Endothelial cell (in vitro differentiated cells): ENCODE measurements at places on chromosomes 1 and 21. TPM values are rescaled to one million over a fixed set of nuclear protein-coding genes. Genes with fewer than 3 reads are reported as not detected.

- no peaks in the 10 kb centered on the region for H3K36me3 ChIP-seq
- H3K27me3 ChIP-seq, result no peaks in the 10 kb centered on the region
- no peak overlapping the region for H3K4me3 ChIP-seq
- H3K27ac ChIP-seq, result no peak overlapping the region
- DNase-seq, result no peak
Measured at GRCh38 chr1:82160036-82160435, 359.3 kb downstream of the ADGRL2 start.

DNA sequence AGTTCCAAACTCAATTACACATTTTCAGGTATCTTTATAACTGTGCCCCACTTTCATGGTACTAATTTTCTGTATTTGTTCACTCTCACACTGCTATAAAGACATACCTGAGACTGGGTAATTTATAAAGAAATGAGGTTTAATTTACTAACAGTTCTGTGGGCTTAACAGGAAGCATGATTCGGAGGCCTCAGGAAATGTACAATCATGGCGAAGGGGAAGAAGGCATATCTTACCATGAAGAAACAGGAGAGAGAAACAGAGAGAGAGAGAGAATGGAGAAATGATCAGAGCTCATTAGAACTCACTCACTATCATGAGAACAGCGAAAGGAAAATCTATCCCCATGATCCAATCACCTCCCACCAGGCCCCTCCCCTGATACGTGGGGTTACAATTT is 874.1 kb upstream of the B3GALT2 start:
- no peak for DNase-seq
- no peak overlapping the region for H3K27ac ChIP-seq
- H3K27me3 ChIP-seq, result no peaks in the 10 kb centered on the region
- H3K36me3 ChIP-seq, result no peaks in the 10 kb centered on the region
- H3K4me1 ChIP-seq, result no peaks in the 10 kb centered on the region
- no peak overlapping the region for H3K4me3 ChIP-seq

Gene TMEM61
- not detected for total RNA-seq

GRCh38 chr1:109991400-109991925 is 6.9 kb downstream of the AHCYL1 start:
- no peak overlapping the region for H3K27ac ChIP-seq
- H3K4me3 ChIP-seq, result no peak overlapping the region
- peaks cover 2% of the 10 kb centered on the region for H3K27me3 ChIP-seq
- H3K4me1 ChIP-seq, result peaks cover 7% of the 10 kb centered on the region
- DNase-seq, result no peak

DNA sequence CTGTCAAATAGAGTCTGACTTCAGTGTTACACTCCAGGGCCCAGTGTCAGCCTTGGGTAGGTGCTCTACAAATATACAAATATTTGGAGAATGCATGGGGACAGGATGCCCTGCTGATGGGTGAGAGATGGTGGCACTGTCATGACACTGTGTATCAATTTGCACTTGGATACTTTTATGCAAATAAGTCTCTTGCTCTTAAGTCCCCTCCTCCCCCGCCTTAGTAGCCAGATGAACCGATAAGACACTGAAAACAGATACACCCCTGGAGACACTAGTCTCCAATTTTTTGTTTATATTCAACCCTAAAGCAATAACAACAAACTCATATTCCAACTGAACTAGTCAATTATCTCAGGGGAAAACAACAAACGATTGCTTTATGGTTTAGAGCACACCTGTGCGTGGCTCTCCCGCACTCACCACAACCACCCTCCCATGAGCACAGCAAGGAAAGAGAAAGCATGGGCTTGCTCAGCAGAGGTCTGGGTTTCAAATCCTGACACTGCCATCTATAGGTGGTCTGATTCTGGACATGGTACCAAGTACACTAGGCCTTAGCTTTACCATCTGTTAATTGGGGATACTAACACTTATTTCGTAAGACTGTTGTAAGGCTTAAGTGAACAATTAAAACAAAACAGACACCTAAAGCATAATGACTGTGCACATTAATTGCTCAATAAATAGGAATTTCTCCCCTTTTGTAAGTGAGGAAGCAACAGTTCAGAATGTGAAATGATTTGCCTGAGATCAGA is 50.3 kb downstream of the HIVEP3 start:
- H3K4me1 ChIP-seq, result no peaks in the 10 kb centered on the region
- H3K27ac ChIP-seq, result no peak overlapping the region
- no peaks in the 10 kb centered on the region for H3K27me3 ChIP-seq
- H3K36me3 ChIP-seq, result no peaks in the 10 kb centered on the region

Gene OR6N1
- total RNA-seq, result not detected

DNA sequence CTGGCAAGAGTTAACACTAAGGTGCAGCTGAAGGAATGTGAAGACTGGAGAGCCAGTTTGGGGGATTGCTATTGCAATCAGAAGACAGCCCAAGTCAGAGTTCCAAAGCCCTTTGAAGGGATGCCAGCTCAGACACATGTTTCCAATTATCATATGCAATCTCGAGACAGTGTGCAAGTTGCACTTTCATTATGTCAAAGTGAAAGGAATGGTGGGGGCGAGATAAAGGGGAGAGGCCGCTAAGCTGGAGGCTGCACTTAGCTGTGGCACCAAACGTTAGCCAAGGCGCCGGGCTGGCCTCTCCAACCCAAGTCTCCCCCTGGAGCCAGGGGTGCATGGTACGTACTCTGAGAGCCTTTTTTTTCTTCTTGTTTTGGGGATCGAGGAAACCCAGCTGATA is 58.0 kb downstream of the NGF start:
- H3K27me3 ChIP-seq, result no peaks in the 10 kb centered on the region
- H3K27ac ChIP-seq, result no peak overlapping the region
- H3K36me3 ChIP-seq, result no peaks in the 10 kb centered on the region
- H3K4me1 ChIP-seq, result peaks cover 2% of the 10 kb centered on the region
- no peak overlapping the region for H3K4me3 ChIP-seq
- no peak for DNase-seq

GRCh38 chr1:171984850-171985485 is 143.7 kb downstream of the DNM3 start:
- H3K27ac ChIP-seq, result no peak overlapping the region
- no peak for DNase-seq
- H3K4me1 ChIP-seq, result peaks cover 17% of the 10 kb centered on the region
- peaks cover 5% of the 10 kb centered on the region for H3K27me3 ChIP-seq

GRCh38 chr1:45337630-45338325 is 2.2 kb upstream of the TOE1 start:
- peaks cover 7% of the 10 kb centered on the region for H3K27me3 ChIP-seq
- no peak for DNase-seq
- peaks cover 66% of the 10 kb centered on the region for H3K4me1 ChIP-seq
- H3K4me3 ChIP-seq, result peak overlapping the region; percentile 65
- H3K36me3 ChIP-seq, result peaks cover 6% of the 10 kb centered on the region

Gene BSND
- not detected for total RNA-seq

DNA sequence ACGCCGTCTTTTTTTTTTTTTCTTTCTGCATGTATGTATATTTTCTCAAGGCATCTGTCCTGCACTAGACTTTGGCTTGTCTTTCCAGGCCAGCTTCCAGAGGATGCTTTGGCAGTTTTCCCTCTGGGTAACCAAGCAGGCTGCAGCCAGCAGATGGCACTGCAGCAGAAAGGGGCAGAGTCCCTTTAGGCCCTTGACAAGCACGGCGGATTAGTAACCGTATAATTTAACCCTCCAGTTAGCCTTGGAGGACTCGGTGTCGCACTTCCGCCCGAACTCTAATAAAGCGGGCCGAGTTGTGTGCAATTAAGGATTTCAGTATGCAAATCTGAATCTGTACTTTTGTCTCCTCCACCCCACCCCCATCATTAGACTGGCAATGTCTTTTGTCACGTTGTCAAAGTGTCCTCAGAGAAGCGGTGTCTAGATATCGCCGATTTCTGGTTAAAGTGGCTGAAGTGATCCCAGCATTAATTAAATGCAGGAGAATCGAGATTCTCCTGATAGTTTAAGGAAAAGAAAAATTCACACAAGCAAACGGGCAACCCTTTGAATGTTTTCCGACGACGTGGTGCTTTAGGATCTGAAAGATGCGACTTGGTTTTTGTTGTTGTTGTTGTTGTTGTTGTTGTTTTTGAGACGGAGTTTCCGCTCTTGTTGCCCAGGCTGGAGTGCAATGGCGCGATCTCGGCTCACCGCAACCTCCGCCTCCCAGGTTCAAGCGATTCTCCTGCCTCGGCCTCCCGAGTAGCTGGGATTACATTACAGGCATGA is 1.1 kb upstream of the TMEM167B start:
- peak overlapping the region; percentile 99 for H3K4me3 ChIP-seq
- H3K4me1 ChIP-seq, result peaks cover 37% of the 10 kb centered on the region
- H3K36me3 ChIP-seq, result peaks cover 16% of the 10 kb centered on the region
- H3K27ac ChIP-seq, result peak overlapping the region; percentile 88
- DNase-seq, result peak; percentile 72
- H3K27me3 ChIP-seq, result peaks cover 4% of the 10 kb centered on the region

GRCh38 chr1:33527934-33528333 is 55.5 kb downstream of the ZSCAN20 start:
- no peak overlapping the region for H3K27ac ChIP-seq
- no peak for DNase-seq
- H3K27me3 ChIP-seq, result no peaks in the 10 kb centered on the region
- no peaks in the 10 kb centered on the region for H3K4me1 ChIP-seq

DNA sequence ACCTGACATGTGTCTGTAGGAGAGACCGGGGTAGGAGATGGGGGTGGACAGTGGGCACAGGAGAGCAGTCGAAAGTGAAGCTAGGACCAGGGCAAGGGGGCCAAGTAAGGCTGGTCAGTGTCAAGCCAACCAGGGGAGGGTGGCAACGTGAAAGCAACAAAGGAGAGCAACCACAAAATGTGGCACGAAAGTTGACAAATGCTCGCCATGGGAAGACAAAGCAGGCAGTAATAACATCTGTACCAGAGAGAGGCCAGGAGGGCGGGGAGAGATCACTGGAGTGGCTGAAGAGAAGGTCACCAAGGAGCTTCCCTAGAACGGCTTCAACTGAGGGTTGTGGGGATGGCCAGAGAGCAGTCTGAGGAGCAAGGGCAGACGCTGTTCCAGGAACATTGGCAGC is 17.0 kb downstream of the QSOX1 start:
- no peak for DNase-seq
- H3K4me3 ChIP-seq, result peak overlapping the region; percentile 12
- H3K27ac ChIP-seq, result no peak overlapping the region
- H3K36me3 ChIP-seq, result peaks cover 26% of the 10 kb centered on the region
- peaks cover 19% of the 10 kb centered on the region for H3K4me1 ChIP-seq

Gene COL24A1
- total RNA-seq, result 0.74 TPM

GRCh38 chr1:208065862-208066261 is 154.9 kb upstream of the CD34 start:
- no peaks in the 10 kb centered on the region for H3K4me1 ChIP-seq
- no peak for DNase-seq
- no peaks in the 10 kb centered on the region for H3K27me3 ChIP-seq
- peaks cover 26% of the 10 kb centered on the region for H3K36me3 ChIP-seq
- no peak overlapping the region for H3K27ac ChIP-seq

Gene RHEX
- not detected for total RNA-seq

GRCh38 chr1:86798608-86799291 is 94.4 kb downstream of the SH3GLB1 start:
- H3K4me3 ChIP-seq, result no peak overlapping the region
- no peaks in the 10 kb centered on the region for H3K4me1 ChIP-seq
- no peak for DNase-seq

DNA sequence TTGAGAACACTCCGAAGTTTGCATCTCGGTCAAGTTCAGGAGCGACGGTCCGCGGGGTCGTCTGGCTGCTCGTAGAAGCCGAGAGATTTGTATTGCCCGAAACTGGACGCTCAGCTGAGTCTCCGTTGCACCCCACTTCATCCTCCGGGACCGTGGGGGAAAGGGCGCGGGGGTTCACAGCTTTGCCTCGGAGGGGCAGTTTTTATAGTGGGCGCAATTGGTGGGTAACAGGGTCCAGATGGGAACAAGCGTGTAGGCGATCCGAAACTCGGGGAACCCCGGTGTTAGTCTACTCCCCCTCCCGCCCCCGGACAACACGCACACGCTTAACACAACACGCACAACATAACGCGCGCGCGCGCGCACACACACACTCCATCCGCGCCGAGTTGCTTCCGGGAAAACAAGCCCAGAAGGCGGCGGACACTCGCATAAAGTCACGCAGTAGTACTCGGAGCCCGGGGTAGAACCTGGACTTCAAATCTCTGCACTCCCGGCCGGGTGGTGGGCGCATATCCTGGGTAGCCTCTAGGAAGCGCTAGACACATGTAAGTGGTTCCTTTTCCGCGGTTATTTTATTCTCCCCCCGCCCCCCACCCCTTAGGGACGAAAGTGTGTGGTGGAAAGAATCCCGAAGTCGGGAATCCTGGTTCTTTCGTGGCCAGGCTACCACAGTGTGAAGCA is 1.1 kb upstream of the JUN start:
- H3K27ac ChIP-seq, result peak overlapping the region; percentile 99
- peaks cover 17% of the 10 kb centered on the region for H3K27me3 ChIP-seq
- peaks cover 28% of the 10 kb centered on the region for H3K36me3 ChIP-seq
- peak; percentile 76 for DNase-seq
- peaks cover 29% of the 10 kb centered on the region for H3K4me1 ChIP-seq

Gene MAP3K21
- 0.67 TPM for total RNA-seq

DNA sequence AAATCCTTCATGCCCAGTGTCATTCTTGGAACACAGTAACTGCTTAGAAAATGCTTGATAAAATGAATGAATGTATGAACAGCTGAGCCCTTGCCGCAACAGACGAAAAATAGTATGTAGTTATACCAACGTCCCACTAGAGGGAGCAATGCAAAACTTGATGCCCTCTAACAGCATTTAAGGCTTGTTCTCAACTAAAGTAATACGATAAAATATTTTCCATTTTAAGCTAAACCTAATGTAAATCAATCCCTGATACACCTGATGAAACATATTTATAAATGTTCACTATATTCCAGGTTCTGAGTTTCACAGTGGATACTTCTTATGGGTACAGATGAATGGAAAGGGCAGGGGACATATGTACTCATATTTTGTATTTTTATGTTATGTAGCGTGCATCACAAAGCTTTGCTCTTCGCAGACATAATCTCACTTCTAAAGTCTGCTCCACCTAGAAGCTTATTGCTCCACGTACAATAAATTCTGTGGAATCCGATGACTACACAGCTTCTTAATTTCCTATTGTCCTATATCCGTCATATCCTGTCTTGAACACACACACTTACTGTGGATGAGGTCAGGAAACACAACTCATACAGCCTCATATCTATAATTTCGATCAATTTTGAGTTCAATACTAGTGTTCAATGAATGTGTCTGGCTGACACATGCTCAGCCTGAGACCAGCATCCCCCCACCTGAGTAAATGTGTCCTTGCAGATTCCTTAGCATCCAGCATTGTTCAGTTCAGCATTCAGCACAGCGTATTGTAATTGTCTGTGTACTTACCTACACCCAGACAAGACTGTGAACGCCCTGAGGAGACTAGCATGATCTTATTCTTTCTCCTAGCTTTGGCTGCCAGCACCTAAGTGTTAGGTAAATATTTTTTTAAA is 4.4 kb upstream of the UTP25 start:
- H3K4me1 ChIP-seq, result peaks cover 12% of the 10 kb centered on the region
- H3K36me3 ChIP-seq, result no peaks in the 10 kb centered on the region
- H3K27me3 ChIP-seq, result no peaks in the 10 kb centered on the region
- no peak overlapping the region for H3K27ac ChIP-seq
- DNase-seq, result no peak

- H3K4me1 ChIP-seq, result peaks cover 8% of the 10 kb centered on the region
- H3K4me3 ChIP-seq, result no peak overlapping the region
- DNase-seq, result no peak
- H3K27me3 ChIP-seq, result no peaks in the 10 kb centered on the region
- no peaks in the 10 kb centered on the region for H3K36me3 ChIP-seq
- no peak overlapping the region for H3K27ac ChIP-seq
Measured at GRCh38 chr1:99644279-99645004, 1.5 kb upstream of the PALMD start.

- no peaks in the 10 kb centered on the region for H3K4me1 ChIP-seq
- H3K4me3 ChIP-seq, result no peak overlapping the region
- H3K36me3 ChIP-seq, result peaks cover 6% of the 10 kb centered on the region
- DNase-seq, result no peak
- H3K27me3 ChIP-seq, result no peaks in the 10 kb centered on the region
Measured at GRCh38 chr21:36229181-36229580, 72.6 kb downstream of the DOP1B start.
